ENCODE measurements at places on chromosomes 3 and 15.

DNA sequence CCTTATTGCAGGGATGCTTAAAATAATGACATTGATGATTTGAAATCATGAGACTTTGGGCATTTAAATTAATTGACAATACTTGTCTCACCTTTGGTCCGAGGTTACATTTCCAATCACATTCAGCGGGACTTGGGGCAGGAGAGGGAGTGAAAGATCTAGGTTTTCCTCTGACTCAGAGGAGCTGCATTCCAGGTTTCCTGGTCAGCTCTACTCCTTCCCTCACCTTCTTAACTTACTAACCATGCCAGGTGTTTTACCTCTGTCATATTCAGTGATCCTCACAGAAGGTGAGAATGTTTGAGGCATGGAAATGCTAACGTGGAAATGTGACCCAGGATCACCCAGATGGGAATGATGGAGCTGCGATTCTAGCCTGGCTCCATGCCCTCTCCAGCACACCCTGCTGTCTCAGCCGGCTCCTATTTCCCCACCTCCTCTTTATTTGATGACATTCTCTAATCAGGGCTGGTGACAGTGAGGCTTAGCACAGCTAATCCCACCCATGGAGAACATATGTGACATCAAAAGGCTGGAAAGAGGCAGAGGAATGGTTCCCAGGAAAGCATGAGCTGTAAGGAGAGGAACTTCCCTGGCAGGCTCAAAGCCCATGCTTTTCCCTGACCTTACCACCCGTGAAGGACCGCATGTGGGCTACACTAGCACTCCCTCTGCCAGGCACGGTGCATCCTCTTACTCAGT lies 38.7 kb downstream of the THSD4 start:
- DNase-seq: peak; percentile 39

- DNase-seq: peak; percentile 93
Measured at GRCh38 chr15:75758071-75758872, 45.6 kb upstream of the CSPG4 start.

DNA sequence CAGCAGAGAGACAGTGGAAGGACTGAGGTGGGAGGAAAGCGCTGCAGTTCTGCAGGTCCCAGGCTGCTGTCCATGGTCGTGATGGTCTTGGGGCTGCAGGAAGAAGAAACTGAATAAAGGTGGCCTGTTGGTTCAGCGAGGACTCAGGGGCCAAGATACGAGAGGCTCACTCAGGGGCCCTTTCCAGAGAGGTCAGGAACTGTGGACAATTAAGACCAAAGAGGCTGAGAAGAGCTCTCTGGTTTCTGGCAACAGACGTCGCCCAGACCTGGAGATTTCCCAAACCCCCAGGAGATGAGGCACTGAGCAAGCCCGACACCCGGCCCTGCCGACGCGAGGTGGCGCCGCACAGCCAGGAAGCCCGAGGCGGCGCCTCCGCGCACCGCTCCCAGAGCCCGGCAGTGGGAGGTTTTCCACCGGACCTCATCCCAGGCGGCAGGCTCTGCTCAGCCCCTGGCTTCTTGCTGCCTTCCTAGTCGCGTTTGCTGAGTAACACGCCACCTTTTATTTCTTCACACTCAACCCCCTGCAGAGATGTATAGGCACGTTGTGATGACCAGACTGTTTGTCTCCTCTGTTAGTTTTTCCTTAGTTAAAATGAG lies 56.4 kb upstream of the ARRDC4 start:
- peak; percentile 38 for DNase-seq

DNA sequence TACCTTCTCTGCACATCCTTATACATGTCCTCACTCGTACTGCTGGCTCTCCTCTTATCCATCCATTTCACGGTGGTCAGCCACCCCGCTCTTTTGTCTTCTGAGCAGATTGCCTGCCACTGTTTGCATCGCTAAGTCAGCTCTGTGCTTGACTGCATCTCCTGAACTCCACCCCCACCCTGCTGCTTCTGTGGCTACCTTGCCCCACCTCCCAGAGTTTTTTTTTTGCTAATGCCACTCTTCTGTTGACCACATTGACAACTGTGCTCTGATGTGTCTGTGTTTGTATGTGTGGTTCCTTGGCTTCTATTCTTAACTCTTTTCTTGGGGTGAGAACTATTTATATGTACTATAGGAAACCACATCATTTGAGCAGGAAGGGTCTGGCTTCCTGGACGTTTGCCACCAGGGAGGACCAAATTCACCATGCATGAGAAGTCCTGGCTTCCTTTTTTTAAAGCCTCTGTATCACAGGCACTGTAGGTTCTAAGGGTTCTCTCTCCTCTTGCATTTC lies 12.8 kb upstream of the MTMR10 start:
- no peak for DNase-seq

DNA sequence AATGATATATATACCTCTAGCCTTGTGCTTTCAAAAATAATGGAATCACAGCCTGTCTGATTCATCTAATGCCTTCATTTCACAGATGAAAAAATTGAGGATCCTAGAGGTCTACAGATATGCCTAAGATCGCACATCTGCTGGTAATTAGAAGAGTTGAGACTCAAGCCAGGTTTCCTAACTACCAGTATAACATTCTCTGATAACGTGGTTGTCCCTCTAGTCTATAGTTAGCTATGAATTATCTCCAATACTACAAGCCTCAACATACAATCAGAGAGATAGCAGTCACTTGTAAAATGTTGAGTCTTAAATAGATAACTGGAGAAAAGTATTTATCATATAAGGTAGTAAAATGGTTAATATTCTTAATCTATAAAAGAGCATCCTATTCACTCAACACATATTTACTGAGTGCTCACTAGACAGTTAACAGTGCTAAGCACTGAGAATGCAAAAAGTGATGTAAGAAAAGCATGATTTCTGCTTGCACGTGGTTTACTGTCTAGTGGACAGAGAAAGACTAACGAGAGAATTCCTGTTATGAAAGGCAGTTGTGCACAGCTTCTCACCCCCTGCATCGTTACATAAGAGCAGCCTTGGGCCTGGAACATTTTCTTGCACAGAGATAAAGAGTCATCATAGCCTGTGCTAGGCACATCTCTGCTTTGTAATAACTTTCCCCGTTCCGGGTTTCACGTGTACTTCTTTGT lies 4.9 kb upstream of the ENTPD3 start:
- peak; percentile 6 for DNase-seq

GRCh38 chr3:16587681-16588060 lies 17.6 kb downstream of the DAZL start:
- no peak for DNase-seq

DNA sequence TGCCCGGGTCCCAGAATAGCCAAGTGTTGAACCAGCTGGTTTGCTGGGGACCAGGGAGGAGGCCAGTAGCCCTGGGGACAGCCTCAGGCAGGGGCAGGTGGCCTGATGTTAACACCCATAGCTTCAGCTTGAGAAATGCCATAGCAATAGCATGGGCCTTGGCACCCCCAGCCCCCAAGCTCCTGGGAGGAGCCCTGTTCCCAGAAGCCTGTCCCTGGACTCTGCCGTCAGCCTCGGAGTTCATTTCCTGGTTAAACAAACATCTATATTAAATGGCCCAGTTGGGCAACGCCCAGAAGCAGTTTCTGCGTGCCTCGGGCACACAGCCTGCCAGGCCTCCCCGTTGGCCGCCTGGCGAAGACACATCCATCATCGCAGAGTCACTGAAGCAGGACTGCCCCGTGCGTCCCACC lies 58.2 kb downstream of the FGD5 start:
- peak; percentile 30 for DNase-seq

GRCh38 chr3:44048196-44048924 lies 193.3 kb upstream of the TOPAZ1 start:
- DNase-seq: no peak

DNA sequence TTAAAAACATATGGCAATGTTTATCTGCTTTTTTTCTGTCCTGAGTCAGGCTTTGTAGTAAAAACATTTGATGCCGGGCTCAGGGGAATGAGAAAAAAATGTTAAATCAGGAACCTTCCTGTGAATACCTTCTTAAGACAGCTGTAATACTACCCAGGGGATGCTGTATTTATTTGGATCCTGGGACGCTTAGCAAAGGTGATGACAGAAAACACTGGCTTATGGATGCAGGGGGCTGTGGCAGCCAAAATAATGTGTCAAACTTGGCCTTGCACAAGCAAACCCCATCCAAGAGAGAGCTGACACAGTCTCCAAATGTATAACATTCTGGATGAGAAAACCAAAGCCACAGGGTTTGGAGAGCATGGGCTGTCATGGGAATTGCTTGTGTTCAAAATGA lies 438.2 kb upstream of the PROK2 start:
- peak; percentile 47 for DNase-seq

DNA sequence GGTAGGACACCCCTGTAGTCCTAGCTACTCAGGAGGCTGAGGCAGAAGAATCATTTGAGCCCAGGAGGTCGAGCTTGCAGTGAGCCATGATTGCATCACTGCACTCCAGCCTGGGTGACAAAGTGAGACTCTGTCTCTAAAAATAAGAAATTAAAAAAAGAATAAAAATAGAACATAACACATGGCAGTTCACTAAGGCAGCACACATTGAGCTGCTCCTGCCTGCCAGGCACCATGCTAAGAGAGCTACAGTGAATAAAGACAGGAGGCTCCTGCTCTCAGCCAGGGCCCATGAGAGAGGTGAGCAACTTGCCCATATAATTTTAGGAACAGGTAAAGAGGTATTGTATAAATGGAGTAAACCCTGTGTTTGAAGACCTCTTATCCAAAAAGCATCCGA lies 54.3 kb downstream of the EBLN2 start:
- DNase-seq: no peak

GRCh38 chr15:69513986-69514385 lies 61.4 kb downstream of the RPLP1 start:
- no peak for DNase-seq

GRCh38 chr15:58538225-58538727 lies 106.5 kb downstream of the LIPC start:
- DNase-seq: no peak

DNA sequence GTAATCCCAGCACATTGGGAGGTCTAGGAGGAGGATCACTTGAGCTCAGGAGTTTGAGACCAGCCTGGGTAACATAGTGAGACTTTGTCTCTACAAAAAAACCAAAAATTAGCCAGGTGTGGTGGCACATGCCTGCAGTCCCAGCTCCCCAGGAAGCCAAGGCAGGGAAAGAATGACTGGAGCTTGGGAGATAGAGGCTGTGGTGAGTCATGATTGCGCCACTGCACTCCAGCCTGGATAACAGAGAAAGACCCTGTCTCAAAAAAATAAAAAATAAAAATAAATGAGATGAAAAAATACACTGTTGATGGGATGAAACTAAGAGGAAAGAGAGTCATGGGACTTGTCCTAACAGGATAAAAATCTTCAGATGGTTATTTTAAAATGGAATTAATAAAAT lies 137.6 kb downstream of the IMPG2 start:
- peak; percentile 26 for DNase-seq

DNA sequence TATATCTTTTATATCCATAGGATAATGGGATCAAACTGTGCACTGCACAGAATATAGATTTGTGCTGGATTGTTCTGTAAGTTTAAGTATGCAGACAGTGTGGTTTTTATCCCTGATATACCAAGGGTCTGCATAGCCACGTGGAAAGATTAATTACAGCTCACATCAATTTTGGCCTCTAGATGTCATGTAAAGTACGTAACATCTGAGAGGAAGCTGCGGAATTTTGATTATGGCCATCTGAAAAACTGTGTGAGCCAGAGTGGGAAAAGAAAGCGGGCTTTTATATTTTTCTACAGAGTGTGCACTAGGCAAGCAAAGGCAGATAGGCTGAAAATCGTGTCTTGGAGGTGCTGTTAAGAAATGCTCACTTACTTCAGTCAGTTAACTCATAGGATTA lies 562.7 kb downstream of the GBE1 start:
- DNase-seq: no peak

- no peak for DNase-seq
Measured at GRCh38 chr3:38154625-38155255, 10.6 kb upstream of the OXSR1 start.

GRCh38 chr15:77715051-77715450 lies 82.3 kb upstream of the LINGO1 start:
- DNase-seq: no peak

DNA sequence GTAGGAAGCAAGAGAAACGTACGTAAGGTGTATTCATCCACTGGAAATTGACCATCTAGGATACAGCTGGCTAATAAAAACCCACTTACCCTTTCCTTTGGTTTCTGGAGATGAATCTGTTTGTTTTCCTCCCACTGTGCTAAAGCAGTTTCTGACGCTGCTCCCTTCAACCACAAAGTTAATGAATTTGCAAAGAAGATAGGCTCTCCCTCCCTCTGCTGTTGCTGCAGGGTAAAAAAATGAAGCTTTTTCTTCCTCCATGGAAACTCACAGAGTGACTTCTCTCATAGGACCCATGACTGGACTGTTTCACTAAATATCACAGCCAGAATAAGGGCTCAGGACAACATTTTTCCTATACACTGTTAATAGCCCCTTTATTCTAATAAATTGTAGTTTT lies 172.1 kb upstream of the LRRN1 start:
- DNase-seq: no peak

- no peak for DNase-seq
Measured at GRCh38 chr3:46466273-46466672, 1.6 kb upstream of the LTF start.
